ENCODE measurements at places on chromosomes 11 and 22.

- DNase-seq: no peak
These were observed 74.0 kb upstream of the ATXN10 start for GRCh38 chr22:45597460-45598192.

DNA sequence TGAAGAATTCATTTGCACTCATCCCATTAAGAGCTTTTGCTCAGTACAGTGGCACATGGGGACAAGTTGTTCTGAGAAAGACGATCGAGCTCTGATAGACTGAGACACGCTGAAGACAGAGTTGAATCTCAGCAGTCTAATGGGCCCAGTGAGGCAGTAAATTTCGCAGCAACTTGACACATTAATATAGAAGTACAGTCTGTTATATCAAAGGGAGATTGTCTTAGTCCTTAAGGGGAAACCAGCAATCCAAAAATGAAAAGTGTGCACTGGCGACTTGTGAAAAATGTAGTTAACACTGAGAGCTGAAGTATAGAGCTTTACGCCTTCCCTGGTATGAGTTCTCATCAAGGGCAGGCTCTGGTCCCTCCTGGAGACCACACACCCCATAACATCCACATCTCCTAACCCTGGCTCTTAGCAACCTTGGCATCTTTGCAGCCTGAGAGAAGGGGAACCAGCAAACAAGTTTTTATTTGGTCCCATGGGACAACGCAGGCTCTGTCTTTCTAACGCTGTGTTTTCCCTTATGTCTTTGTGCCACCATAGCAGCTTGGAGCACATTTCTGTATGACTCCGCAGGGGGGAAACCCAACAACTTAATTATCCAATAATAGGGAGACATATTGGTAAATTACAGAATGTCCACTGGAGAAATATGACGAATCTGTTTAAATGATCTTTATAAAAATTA lies 952.5 kb downstream of the OPCML start:
- DNase-seq: no peak

- DNase-seq: no peak
These were observed 4.4 kb downstream of the GAS2 start for GRCh38 chr11:22670830-22671229.

- DNase-seq: no peak
These were observed 29.3 kb downstream of the FAT3 start for GRCh38 chr11:92253945-92254344.

GRCh38 chr22:20087319-20088262 lies 7.5 kb downstream of the DGCR8 start:
- DNase-seq: no peak

Data from stimulated activated effector memory CD8-positive, alpha-beta T cell treated with anti-CD3 and anti-CD28 coated beads, Interleukin-12 subunit alpha, Interleukin-12 subunit beta, amount 100 ng/mL, for 72 hours (primary cell).